ENCODE measurements at places on chromosomes 5 and 9.

GRCh38 chr9:97636903-97637302 lies 3.3 kb downstream of the NCBP1 start:
- DNase-seq = no peak

DNA sequence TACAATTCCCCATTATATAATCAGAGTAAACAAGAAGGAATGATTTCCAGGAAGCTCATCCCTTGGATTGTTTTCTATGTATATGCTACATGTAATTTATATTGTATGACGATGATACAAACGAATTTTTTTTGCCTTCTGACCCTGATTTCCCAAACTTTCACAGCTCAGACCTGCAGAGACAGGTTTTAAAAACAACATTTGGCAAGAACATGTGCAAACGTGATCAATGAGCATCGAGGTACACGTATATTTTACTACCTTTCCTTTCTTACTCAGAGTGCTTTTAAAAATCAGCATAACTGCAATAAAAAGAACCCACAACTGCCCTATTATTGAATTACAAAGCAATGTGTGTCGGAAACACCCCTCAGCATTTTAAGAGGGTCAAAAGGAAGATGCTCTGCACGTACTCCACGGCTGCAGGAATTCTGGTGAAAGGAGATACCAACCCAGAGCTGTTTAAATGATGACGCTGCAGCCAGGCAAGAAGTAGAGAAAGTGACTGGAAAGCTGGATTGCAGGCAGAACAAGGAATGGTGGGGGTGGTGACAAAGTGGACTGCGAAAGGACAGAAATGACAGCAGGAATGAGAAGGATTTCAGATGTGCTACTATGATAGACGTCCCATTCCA lies 533.5 kb downstream of the RAB3C start:
- no peak for DNase-seq

GRCh38 chr9:80320916-80321315 lies 749.2 kb downstream of the TLE4 start:
- no peak for DNase-seq

DNA sequence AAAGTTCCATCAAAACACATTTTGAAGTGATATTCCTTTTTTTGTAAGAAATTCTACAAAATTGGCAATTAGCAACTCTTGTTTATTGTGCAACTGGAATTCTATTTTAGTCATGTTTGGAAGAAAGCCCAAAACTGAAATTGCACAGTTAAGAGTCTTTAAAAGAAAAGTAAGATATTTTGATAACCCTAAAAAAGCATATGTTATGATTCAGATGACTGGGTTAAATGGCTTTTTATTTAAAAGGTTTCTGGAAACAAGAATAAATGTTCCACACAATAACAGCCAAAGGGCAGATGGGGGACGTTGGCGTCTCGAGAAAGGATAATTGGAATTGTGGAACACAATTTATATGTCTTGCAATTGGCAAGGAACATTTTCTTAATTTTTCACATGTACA lies 275.2 kb downstream of the CDH9 start:
- no peak for DNase-seq

DNA sequence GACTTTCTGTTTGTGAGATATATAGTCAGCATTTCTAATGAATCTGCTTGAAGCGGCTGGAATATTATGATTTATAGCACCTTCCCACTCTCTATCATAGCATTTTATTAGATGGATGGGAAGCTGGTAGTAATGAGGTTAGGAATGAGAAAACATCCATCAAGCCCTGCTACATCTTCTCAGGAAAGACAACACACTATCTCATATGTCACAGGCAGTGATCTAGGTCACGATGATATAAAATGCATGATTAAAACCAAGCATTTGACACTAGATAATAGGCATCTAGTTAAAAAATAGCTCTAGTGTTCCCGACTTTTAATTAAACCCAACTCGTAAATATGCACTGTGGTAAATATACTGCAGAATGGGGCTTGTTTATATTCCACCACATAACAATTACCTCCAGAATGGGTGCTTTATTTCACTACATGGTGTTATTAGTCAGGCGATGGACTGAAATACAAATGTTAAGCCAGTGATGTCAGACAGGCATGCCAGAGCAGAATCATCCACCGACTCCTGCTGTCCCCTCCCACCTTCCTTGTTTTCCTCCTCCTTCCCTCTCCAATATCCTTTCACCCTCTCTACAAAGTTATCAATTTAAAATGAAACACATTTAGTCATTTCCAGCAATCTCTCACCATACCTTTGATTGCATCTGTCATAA lies 286.8 kb downstream of the SPATA31D1 start:
- no peak for DNase-seq

DNA sequence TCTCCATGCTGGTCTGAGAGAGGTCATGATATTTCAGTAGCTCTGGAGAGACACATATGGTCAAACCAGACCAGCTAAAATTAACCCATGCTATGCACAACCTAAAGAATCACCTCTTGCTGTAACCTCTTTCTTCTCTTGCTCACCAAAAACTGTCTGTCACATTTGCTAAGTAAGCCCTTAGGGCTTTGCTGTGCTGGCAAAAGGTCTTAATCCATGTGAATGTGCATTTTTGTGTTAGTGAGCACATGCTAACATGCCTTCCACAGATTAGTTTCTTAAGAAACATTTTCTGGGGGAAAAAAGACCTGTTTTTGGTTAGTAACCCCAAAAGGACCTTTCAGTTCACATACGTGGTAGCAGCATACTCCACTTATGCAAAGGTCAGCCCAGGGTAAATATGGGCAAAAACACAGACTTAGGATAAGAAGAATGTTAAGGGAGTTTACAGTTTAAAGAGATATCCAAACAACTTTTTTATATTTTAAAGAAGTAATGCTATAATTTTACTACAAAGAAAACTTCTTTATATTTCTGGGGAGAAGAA lies 124.2 kb upstream of the CCDC152 start:
- DNase-seq = no peak

- DNase-seq = no peak
Measured at GRCh38 chr5:156691572-156691971, 158.5 kb upstream of the PPP1R2B start.

GRCh38 chr5:57687596-57687995 lies 205.0 kb upstream of the ACTBL2 start:
- DNase-seq = no peak

DNA sequence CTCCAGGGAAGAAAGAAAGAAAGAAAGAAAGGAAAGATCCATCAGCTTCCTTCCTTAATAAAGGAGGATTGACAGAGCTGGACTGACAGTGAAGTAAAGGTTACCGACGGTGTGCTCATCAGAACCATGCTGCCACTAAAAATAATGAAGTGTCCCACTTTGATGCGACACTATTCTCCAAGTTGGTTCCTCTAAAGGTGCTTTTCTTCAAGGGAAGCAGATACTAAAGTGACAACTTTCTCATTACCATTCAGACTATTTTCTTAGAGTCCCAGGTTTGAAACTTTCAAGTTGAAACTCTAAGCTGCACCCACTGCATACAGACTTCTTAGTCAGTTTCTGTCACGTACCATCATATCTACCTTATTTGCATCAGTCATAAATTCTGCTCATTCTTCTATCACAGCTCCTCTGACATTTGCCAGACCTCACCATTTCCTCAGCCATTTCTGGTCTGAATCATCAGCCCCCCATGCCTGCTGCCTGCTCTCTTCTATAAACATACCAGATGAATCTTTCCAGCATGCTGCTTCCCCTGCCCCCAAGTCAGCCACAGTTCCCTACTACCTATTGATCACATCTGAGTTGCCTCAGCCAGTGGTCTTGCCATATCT lies 177.6 kb downstream of the DEPDC1B start:
- DNase-seq = no peak
